ENCODE measurements at places on chromosomes 4 and X.

GRCh38 chrX:1491851-1492349 lies 39.2 kb upstream of the ASMTL start:
- peak; percentile 70 for DNase-seq

DNA sequence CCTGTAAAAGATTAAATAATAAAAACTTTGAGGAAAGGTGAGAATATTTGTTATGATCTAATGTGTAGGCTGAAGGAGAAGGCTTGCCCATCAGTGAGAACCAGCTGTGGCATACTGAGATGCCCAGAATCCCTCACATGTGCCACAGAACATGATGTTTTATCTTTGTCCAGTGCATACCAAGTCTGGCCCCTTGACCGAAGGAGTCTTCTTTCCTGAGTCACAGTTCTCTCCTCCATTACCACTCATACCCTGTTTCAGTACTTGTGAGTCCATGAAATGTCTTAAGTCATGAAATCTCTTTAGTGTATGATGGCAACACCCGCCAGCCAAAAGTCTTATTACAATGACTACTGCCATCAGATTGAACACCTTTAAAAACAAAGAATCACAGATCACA lies 42.7 kb downstream of the PPARGC1A start:
- DNase-seq: no peak

- DNase-seq: no peak
Observed at GRCh38 chr4:31045724-31046318, 325.7 kb downstream of the PCDH7 start.

DNA sequence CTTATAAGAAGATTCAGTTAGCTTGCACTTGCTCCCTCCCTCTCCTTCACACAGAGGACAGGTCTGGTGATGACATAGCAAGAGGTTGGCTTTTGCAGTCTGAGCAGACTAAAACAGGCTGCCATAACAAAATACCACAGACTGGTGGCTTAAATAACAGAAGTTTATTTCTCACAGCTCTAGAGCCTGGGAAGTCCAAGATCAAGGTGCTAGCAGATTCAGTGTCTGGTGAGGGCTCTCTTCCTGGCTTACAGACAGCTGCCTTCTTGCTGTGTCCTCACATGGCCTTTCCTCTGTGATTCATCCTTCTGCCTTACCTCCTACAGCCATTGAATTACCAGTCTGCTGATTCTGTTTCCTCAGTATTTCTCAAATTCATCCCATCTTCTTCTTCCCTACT lies 13.1 kb downstream of the RP2 start:
- no peak for DNase-seq

- no peak for DNase-seq
Observed at GRCh38 chr4:154082760-154083535, 294.1 kb upstream of the SFRP2 start.

DNA sequence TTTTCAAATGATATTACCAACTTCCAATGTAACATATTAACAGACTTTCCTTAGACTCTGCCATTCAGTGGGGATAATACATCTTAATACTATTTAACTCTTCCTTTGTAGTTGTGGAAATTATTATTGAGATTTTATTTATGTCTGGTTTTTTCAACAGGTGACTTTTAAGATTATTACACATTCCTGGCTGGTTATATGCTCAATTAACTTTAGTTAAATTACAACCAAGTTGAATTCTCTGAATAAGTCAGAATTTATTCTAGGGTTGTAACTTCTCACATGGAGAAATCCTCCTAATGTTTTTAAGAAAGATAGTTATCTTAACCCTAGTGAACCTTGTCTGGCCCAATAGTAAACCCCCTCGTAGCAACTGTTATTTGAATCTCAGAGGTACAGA lies 107.3 kb downstream of the SLC10A6 start:
- no peak for DNase-seq

DNA sequence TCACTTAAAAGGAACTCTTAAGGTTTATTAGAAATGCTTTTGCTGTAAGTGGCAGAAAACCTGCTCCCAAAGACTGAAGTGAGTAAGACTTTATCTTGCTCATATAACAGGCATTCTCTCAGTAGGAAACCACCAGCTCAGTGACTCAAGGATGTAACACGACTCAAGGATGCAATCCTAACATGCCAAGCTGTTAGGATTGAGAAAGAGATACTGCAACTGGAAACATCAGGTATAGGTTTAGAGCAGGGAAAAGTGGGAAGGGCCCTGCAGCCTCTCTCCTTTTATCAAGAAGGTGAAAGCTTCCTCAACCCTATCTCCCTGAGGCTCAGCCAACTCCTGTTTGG lies 11.9 kb upstream of the SLC9A7 start:
- no peak for DNase-seq

GRCh38 chr4:123844374-123844773 lies 447.8 kb downstream of the SPRY1 start:
- no peak for DNase-seq

DNA sequence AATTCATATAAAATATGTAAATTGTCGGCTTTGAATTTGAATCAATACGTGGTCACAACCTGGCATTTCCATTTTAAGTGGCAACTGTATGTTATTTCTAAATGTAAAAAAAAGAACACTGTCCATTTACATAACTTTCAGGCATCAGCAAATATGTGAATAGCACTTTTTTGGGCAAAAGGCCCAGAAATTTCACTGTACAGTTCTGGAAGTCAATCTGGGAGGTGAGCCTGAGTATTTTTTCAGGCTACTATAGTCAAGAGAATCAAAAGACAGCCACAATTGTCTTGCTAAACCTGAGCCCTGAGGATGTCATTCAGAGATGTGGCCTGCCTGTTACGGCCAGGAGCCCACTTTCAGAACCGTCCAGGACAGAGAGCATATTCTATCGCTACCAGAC lies 543.9 kb upstream of the MAGEB2 start:
- no peak for DNase-seq

GRCh38 chr4:75513526-75514130 lies 575 bp downstream of the RCHY1 start:
- DNase-seq: no peak

DNA sequence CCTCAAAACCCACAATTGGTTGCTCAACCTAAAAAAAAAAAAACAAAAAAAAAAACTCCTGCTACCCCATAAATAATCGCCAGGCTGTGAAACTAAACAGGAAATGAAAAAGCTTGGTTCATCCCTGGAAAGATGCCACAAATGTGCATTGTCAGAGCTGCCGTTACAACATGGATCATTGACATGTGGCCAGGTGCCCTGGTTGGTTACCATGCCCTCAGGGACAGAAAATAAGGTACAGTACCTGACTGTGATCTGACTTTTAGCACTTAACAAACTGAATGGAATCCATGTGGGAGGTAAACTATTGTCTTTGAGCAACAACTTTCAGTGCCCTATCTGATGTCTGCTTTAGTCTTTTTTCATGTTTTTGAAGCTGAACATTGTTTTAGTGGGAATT lies 118.0 kb upstream of the RPL34 start:
- no peak for DNase-seq

DNA sequence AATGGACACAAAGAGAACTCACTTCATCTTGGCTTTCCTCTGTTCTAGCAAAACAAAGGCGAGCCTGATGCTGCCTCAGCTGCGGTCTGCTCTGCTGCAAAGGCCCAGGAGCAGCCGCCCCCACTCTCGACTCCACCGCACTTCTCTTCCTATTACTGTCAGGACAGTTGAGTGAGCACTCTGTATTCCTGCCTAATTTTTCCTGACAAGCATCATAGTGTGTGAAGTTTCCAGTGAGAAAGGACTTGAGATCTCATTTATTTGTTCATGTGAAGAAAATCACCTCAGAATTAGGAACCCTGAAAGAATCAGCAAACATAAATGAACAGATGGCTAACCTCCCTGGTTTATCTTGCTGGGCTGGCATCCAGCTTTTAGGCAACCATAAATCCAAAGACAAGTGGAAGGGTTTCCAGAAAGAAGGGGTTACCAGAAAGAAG lies 15.6 kb downstream of the SCARB2 start:
- DNase-seq: no peak

- DNase-seq: no peak
Observed at GRCh38 chrX:68753218-68753617, 75.6 kb upstream of the EFNB1 start.

- no peak for DNase-seq
Observed at GRCh38 chr4:97819294-97819693, 324.0 kb downstream of the STPG2 start.

DNA sequence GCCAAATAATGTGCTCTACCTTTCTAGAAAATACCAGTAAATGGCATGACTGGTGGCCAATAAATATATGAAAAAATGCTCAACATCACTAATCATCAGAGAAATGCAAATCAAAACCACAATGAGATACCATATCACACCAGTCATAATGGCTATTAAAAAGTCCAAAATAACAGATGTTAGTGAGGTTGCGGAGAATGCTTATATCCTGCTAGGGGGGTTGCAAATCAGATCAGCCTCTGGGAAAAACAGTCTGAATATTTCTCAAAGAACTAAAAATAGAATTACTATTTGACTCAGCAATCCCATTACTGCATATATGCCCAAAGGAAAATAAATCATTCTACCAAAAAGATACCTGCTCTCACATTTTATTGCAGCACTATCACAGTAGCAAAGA lies 115.1 kb downstream of the RASGEF1B start:
- DNase-seq: no peak

- no peak for DNase-seq
Observed at GRCh38 chr4:29013341-29013740, 1706.8 kb upstream of the PCDH7 start.

DNA sequence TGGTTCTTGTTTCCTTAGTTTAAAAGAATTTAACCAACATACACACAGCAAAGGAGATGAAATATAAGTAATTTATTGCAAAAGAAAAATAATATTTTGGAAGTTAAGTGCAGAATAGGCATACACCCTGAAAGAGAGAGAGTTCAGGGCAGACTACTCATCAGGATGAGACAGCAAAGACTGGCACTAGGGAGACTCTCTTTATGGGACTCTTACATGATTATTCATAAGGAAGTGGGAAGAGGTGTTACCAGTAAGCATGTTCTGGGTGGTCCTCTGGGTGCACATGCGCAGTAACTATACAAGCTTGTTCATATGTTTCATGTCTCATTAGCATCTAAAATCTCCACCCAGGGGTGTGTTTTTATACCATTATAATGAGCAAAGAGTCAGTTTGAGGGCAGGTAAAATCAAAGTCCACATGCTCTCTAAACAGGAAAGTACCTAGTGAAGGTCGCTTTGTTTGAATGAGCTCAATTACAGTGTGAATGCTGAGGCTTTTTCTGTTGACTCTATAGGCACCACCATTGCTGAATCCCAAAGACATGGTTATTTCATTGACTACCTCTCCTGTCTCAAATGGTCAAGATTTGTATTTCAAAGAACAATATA lies 38.2 kb upstream of the PRDM5 start:
- DNase-seq: no peak

DNA sequence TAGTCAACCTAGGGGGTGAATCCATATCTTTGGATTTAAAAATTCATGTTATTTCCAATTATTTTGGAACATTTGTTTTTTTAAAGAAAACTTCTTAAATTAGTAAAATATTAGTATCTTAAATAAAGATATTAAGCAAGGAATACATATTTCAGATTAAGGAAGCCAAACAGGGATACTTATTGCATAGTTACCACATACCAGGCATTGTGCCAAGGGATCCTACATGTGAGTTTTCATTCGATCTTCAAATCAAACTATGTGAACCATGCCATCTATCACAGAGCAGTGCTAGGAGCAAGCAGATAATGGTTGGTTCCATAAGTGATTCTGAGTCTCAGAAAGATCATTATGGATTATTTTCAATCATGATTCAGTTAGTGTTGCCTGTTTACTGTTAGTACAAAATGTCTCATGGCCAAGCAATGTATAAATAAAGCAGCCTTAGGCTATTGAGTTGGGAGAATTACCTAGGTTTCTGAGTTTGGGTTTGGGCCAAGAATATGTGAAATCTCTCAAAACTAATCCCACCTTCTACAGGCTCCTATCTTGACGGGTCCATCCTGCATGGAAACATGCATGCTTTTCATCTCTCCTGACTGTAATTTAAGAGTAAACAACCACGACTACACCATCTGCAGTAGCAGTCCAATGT lies 176.7 kb downstream of the NPFFR2 start:
- DNase-seq: no peak

GRCh38 chr4:55074386-55074785 lies 51.0 kb downstream of the KDR start:
- no peak for DNase-seq

GRCh38 chr4:102449751-102450352 lies 51.3 kb upstream of the NFKB1 start:
- peak; percentile 81 for DNase-seq

- no peak for DNase-seq
Observed at GRCh38 chrX:17164941-17165340, 210.1 kb upstream of the NHS start.

GRCh38 chr4:6123541-6123940 lies 76.8 kb downstream of the JAKMIP1 start:
- no peak for DNase-seq

DNA sequence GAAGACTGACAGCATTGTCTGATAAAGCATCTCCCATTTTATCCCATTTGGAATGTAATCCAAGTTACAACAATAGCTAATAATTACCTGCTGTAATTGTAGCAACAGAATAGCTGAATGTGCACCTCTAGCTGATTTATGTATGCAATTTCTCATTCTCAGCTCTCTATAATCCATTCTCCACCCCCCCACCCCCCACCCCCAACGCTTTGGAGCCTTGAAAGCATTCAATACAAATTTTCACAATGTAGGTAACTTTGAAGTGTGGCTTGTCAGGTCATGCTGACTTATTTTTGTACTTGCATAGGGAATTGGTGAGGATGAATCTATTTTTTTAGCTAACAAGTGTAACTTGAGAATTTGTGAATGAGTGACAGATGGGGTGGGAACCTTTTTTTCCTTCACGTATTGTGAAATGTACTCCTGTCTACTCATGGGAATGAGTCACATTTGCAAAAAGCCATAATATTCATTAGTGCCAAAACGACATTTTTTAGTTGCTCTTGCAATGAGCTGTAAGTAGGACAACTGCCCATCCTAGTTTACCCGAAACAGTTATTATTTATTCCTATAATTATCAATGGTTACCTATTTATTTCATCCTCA lies 159.3 kb downstream of the PALLD start:
- no peak for DNase-seq

DNA sequence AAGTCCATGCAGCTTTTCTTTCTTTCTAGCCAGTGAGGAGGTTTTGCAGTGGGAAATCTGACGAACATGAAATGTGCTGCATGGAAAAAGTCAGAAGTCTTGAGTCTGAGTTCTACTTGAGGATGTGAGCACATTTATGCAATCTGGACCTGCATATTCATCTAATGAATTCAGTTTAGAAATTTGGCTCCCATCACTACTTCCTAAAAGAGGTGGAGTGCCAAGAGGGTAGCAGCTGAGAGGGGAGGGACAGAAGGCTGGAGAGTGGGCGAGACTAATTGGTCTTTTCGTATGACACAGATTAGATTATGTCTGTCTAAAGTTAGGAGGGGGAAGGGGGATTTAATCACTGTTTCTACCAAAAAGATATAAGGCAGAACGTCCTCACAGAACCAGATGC lies 535.9 kb downstream of the IQCM start:
- no peak for DNase-seq
